Midbrain (tissue), 1 donor: ENCODE measurements at places on chromosomes 1 and 21.
A peak's percentile ranks its signal among the peaks of the same experiment; 100 is the strongest.

DNA sequence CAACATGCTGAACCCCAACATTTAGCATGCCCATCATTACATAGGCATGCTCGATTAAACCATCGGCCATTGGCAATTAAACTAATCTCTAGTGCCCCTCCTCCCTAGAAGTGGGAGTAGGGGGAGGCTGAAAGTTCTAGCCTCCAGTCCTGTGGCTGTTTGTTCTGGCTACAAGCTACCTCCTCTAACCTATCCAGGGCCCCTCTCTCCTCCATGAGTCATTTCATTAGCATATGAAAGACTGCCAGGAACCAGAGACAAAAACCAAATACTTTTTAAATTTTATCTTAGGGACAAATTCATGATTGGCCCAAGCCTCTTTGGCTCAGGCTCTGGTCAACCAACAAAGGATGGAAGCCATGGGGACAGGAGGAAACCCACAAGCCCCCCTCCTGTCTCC lies 231.1 kb downstream of the CACNA1E start:
- no peak for DNase-seq

DNA sequence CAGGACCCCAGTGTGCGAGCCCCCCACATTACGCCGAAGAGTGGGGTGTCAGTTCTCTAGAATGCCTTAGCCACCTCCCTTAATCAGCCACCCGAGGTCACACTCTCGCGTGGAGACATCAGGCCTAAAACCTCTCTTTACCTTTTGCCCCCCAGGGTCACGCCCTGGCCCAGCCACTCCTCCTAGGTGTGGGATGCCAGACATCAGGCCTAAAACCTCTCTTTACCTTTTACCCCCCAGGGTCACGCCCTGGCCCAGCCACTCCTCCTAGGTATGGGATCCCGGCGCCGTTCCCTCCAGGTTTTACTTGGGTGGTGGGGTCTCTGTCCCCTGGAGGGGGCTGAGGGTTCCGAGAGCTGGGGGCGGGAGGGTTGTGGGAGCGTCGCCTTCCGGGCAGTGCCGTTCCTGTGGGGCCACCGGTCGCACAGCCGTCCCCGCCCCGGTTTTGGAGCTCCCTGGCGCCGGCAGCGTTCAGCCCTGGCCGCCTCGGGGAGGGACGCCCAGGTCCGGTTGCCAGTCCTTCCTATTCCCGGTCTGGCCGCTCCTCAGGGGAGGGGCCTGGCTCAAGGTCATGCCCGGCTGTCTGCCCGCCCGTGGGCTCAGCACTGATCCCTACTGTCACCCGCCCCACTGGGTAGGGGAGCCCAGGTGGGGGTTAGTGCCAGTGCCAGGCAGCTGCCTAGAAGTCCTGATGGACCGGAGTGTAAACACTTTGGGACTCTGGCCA lies 882 bp downstream of the VPS13D start:
- peak; percentile 25 for DNase-seq

DNA sequence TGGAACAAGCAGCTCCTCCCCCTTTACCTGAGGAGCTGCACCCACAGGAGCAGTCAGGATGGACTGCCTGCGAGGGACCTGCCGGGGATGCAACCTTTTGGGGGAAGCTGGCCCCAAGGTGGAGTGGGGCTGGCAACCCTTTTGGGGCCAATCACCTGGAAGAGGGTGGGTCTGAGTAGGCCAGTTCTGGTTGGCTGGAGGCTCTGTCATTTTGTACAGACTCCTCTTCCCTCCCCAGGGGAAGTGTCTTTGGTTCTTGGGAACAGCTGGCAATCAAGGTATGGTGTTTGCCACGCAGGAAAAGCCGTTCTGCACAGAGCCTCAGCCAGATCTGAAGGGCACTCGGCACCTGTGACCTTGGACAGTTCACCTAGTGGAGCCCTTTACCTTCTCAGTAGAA lies 280 bp upstream of the A3GALT2 start:
- no peak for DNase-seq

- no peak for DNase-seq
Observed at GRCh38 chr1:221961532-221962292, 219.8 kb upstream of the DUSP10 start.

DNA sequence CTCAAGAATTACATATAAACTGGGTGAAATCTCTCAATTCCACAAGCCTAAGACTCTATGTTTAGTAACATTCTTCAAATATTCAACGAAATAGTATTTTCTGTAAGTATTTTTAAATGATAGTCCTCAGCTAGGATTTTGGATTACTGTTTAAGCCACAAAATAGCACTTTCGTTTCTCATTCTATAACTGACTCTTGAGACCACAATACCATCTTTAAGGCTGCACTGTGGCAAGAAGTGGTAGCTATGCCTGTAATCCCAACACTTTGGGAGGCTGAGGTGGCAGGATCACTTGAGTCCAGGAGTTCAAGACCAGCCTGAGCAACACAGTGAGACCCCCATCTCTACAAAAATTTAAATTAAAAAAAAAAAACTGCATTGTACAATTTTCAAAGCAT lies 126.7 kb downstream of the CDC42BPA start:
- no peak for DNase-seq

- no peak for DNase-seq
Observed at GRCh38 chr1:56429288-56429687, 150.1 kb downstream of the PLPP3 start.

DNA sequence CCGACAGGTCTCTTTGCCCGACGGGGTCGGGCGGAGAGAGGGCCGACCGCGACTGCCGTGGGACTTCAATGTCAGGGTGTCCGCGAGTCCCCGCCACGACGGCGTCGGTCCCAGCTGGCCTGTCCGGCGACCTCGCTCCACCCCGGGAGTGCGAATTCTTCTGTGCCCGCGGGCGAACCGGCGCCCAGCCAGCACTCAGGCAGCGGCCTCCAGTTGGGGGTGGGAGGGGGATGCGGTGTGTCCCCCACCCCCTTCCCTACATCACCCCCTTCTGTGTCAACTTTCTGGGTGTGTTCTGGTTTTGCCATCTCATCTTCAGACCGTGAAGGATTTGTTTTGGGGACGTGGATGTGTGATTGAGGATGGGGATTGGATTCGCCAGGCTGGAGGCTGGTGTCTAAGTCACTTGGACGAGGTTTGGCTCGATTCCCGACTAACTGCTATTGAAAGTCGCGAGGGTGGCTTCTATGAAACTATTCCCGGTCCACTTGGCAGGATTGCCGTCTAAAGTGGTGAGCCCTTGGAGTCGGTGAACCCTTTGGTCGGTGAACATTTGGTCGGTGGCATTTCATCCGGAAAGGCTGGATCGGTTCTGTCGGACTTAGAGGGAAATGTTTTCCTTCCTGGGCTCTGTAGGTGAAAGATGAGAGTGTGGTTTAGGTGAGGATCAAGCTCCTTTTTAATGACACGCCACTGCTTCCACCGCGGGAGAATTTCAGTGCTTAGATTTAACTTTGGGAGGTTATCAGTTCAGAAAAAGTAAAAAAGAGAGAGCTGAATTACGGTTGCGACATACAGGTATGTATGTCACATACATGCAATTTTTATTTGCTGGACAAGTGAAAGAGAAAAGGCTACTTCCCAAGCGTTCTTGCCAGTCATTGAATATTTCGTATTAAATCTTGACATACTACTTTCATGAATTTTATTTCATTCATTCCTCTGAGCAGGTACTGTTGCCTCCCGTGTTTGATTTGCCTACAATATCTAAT lies 771 bp downstream of the ABCD3 start:
- peak; percentile 36 for DNase-seq

GRCh38 chr1:84600796-84601195 lies 26.6 kb upstream of the CTBS start:
- no peak for DNase-seq

- DNase-seq: no peak
Observed at GRCh38 chr1:183812686-183813569, 8.0 kb downstream of the RGL1 start.

GRCh38 chr1:58264462-58264861 lies 282.1 kb downstream of the OMA1 start:
- no peak for DNase-seq

GRCh38 chr1:23619299-23620188 lies 60.2 kb upstream of the ID3 start:
- DNase-seq: no peak

GRCh38 chr1:164619006-164619784 lies 60.2 kb downstream of the PBX1 start:
- DNase-seq: no peak

- DNase-seq: no peak
Observed at GRCh38 chr1:98179151-98179773, 258.4 kb upstream of the DPYD start.

DNA sequence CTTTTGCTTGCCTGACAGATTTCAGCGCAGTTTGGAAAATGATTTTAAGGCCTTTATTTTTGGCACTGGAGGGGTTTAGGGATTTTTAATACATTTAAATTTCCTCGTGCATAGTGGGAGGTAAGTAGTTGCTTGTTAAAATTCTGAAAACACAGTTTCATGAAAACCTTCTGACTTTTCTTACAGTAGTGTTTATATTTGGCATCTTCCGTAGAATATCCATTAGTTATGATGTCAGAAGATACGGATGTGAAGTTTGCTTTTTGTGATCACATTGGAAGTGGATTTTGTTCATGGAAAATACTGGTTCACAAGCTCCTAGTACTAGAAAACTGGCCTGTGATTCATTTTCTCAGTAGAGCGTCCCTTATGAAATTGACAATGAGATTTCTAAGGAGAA lies 1.3 kb downstream of the RABGAP1L start:
- DNase-seq: no peak

DNA sequence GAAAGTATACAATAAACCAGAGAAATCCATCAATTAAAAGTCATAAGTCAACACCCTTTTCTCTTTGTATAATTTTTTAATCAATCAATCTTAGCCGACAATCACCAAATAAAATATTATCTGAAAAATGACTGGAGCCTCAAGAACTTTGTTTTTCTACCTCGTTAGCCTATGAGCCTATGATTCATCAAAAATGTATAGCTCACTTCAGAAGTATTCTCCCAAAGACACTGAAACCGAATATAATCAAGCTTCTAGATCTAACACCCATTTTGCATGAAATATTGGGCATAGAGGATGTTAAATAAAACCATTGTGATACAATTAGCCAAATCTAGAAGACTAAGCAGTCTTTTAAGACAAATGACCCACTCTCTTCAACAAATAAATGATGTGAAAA lies 17.8 kb upstream of the RSBN1 start:
- DNase-seq: no peak
